ENCODE measurements at places on chromosomes 12 and 14.

DNA sequence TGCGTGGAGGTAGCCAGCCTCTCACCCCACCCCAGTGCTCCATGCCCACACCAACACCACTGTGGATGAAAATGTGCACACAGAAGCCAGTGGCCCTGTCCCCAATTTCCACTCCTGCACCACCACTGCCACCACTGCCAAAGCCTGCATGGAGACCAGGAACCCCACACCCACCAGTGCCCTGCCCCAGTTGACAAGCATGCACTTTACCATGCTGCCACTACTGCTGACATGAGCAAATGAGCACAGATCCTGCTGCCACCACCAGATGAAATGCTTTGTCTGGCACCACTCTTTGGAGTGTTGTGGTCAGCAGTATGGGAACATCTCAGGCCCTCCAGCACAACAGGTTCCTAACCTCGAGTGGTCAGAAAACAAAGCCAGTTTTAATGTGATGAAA, 104.1 kb downstream of the ATXN7L3B start:
- DNase-seq = no peak

DNA sequence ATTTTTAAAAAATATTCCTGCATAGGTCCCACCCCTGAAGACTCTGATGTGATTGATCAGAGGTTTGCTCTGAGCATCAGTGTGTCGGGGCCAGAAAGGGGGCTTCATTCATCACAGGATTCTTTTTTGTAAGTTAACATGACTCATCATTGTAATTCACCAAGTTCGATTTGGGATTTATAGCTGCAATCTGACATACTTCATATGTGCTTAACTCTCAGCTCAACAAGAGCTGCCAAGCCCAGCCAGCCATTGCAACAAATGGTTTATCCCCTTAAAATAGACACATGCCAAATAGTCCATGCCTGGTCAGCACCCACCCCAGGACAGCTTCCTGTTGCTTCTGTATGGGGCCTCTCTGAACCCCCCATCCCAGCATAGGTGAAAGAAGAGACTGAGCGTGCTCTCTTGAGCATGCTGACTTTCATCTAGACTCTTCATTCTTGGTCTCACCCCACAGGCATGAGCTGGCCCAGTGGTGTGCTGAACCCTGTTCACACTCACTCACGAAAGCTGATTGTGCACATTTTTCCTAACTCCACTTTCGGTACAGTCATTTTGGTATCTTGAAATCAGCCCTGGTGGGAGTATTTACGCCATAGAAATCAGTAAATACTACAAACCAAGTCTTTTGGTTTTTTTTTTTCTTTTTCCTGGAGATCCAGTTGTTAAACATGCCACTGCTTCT, 101.4 kb downstream of the STAB2 start:
- no peak for DNase-seq

DNA sequence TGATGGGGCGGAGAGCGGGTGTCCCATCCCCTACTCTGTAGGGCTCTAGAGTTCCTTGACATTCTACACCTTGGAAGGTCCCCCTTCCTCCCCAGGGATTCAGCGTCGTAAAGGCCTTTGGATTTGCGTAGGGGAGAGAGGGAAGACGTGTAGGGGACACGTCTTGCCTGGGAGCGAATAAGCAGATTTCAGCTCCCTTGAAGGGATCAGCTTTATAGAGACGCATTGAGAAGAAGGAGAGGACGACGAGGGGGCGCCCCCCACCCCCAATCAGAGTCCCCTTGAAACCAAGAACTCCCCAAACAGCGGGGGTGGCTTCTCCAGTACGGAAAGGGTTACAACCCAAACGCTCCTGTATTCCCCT, 324 bp downstream of the CALCOCO1 start:
- no peak for DNase-seq

DNA sequence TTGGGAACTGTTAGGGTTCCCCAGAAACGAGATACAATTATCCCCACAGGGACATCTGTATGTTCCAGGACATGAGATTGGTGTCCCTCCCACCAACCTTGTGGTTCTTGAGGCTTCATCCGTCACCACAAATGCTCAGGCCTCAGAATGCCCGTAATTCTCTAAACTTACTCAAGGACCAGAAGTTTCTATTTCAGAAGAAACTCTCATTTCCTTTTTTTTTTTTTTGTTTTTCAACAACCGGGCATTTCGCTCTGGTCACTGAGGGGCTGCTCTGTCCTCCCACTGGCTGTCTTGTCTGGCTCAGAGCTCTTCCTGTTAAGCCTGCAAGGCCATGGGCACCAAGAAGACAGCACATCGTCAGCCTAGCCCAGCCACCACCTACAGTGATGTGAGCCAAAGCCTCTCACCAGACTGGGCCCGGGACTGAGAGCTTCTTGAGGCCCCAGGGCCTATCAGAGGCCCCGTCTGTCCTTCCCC, 36.2 kb downstream of the VDR start:
- DNase-seq = no peak

DNA sequence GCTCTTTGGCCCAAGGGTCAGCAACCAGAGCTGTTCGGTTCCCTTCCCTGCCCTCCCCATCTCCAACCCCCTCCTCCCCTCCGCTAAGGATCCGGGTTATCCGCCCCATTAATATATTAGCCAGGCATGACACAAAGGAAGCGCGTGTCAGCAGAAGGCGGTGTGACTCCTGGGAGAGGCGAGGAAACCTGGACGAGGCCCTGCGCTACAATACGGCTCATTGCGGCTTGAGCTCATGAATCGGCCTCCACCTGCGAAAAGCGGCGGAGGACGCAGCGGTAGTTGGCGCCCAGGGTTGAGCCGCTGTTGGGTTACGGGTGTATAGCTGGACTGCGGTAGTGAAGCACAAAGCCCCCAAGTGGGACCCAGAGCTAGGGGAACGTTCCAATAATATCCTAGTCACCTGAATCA, 9.9 kb downstream of the FOXA1 start:
- no peak for DNase-seq

DNA sequence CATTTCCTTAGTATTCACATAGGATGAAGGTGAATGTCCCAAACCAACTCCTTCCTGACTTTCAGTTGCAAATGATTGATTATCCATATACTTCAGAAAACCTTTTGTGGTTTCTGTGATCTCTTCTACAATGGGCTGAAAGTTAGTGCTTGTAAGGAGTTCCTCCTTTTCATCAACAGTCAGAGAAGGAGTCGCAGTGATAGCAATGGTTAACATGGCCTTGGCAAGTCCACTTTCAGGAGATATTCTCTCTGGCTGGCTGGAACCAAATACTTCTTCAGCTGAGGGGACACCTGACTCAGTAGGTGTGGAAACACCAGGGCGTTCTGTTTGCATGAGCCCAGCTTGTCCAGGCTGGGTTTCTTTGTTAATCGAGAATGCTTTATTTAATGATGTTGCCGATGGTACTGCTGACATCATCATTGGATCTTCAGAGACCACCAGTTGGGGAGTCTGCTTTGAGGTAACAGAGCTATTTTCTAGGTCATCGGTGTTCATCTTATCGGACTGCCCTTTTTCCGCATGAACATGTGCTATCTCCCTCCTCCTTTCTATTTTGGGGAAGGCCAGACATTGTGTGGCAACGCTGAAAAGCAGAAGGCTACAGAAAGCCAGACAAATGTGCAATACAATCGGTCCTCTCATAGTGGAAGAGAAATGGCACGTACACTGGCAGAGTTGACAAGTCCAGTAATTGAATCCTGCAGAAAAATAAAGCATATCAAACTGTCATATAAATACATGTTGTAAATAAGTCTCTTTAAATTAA, 13.1 kb downstream of the ARMH4 start:
- no peak for DNase-seq

- DNase-seq = no peak
These were observed 112.1 kb upstream of the NPAS3 start for GRCh38 chr14:32826404-32827082.

- DNase-seq = no peak
These were observed 14.6 kb downstream of the TESC start for GRCh38 chr12:117084405-117085317.
